ENCODE measurements at places on chromosomes 13 and 19. TPM values are rescaled to one million over a fixed set of nuclear protein-coding genes. Genes with fewer than 3 reads are reported as not detected.

ZNF665 gene
- total RNA-seq = 1.9 TPM

- no peak overlapping the region for H3K27ac ChIP-seq
- H3K4me3 ChIP-seq = no peak overlapping the region
- no peaks in the 10 kb centered on the region for H3K27me3 ChIP-seq
- no peak for DNase-seq
- no peaks in the 10 kb centered on the region for H3K36me3 ChIP-seq
These were observed 354.9 kb upstream of the HTR2A start for GRCh38 chr13:47251771-47252170.

DNA sequence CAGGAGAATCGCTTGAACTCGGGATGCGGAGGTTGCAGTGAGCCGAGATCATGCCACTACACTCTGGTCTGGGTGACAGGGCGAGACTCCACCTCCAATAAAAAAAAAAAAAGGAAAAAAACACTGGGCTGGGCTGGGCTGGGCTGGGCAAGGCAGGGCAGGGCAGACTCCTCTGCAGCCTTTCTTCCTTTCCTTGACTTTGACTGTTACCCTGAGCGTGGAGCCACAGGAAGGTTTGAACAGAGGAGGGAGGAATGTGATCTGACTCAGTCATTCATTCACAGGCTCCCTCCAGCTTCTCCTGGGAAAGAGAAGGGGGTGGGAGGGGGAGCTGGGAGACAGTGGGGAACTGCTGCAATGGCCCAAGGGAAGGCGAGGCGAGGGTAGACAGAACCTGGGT, 2.7 kb upstream of the ACTN4 start:
- no peaks in the 10 kb centered on the region for H3K27me3 ChIP-seq
- no peak overlapping the region for H3K4me3 ChIP-seq
- no peak for DNase-seq
- no peak overlapping the region for H3K27ac ChIP-seq
- H3K36me3 ChIP-seq = no peaks in the 10 kb centered on the region

CERS1 gene
- total RNA-seq = 0.52 TPM

DNA sequence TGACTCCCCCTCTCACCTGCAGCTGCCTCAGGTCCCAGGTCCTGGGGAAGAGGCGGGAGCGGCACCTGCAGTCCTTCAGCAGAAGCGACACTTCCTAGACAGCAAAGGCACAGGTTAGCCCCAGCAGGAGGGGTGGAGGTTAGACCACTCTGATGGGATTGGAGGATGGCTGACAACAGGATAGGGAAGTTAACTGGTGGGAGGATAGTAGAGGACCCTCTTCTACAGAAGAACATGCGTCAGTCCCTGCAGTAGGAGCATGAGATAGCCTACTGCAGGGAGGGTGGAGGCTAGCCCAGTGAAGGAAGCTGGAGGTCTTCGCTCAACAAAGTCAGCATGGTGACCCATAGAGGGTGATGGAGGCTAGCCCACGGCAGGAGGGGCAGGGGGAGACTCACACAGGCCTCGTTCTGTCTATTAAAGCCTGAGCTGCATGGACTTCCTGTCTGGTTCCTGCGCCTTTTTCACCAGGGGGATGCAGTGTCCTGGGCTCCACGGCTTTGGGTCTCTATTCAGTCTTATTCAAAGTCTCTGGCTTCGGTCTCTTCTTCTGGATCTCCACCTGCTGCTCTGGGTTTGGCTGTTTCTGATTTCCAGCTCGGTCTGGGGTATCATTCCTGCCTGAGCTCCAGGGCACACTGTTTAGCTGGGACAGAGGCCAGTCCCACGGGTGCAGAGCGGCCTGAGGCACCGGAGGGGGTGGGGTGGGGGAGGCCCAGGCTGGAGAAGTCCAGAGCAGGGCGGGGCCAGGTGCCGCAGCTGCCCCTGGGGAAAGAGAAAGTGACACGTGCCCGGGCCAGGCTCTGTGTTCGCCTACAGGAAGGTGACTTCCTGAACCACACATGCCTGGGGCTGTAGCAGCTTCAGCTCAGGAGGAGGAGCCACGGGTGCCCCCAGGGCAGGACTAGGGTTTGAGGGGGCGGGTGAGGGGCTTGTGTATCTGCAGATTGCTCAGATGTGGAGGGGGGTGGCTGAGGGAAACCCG, 7.3 kb downstream of the IFNL3 start:
- no peak for DNase-seq
- H3K4me1 ChIP-seq = no peaks in the 10 kb centered on the region
- no peak overlapping the region for H3K27ac ChIP-seq
- no peak overlapping the region for H3K4me3 ChIP-seq
- no peaks in the 10 kb centered on the region for H3K36me3 ChIP-seq

DNA sequence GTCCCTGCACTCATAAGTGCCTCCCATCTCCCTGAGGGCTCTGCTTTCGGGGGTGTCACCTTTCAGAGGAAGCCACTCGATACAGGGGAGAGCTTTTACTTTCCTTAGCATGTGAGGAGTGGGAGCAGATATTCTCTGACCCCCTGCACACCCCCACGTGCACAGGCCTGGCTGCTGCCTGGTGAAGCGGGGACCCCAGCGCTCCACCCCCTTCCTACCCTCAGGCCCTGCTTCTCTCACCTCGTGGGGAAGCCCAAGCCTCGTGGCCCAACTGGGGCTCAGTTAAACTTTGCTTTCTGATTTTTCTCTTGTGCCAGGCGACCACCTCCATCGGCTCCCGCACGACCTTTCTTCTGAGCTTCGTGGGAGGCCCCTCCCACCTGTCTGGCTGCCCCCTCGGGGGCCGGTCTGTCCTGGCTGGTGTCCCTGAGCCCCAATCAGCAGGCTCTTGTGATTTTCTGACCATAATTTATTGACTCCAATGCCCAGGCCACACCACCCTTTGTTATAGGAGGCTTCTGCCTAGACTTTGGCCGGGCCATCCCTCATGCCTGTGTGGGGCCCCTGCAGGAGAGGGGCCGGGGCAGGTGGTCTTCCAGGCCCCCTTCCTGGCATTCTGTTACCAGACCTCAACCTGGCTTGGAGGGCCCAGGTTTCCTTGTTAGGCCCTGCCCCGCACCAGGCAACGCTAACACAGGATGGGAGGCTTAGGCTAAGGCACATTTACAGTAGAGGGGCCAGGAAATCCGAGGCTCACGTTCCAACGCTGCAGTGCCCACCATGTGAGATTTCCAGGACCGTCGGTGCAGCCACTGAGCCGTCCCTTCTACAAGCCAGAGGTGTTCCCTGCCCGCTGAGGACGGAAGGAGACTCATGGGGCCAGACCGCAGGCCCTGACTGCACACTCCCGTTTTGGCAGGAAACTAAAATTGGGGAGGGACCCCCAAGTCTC, 3.7 kb downstream of the TMED1 start:
- no peak overlapping the region for H3K27ac ChIP-seq
- no peak overlapping the region for H3K4me3 ChIP-seq
- H3K27me3 ChIP-seq = no peaks in the 10 kb centered on the region
- no peak for DNase-seq
- H3K36me3 ChIP-seq = peaks cover 15% of the 10 kb centered on the region

GRCh38 chr13:48448959-48449614, 36.2 kb upstream of the LPAR6 start:
- H3K4me3 ChIP-seq = no peak overlapping the region
- no peaks in the 10 kb centered on the region for H3K27me3 ChIP-seq
- peaks cover 17% of the 10 kb centered on the region for H3K4me1 ChIP-seq
- no peak overlapping the region for H3K27ac ChIP-seq
- DNase-seq = no peak

ZSCAN4 gene
- total RNA-seq = not detected

DNA sequence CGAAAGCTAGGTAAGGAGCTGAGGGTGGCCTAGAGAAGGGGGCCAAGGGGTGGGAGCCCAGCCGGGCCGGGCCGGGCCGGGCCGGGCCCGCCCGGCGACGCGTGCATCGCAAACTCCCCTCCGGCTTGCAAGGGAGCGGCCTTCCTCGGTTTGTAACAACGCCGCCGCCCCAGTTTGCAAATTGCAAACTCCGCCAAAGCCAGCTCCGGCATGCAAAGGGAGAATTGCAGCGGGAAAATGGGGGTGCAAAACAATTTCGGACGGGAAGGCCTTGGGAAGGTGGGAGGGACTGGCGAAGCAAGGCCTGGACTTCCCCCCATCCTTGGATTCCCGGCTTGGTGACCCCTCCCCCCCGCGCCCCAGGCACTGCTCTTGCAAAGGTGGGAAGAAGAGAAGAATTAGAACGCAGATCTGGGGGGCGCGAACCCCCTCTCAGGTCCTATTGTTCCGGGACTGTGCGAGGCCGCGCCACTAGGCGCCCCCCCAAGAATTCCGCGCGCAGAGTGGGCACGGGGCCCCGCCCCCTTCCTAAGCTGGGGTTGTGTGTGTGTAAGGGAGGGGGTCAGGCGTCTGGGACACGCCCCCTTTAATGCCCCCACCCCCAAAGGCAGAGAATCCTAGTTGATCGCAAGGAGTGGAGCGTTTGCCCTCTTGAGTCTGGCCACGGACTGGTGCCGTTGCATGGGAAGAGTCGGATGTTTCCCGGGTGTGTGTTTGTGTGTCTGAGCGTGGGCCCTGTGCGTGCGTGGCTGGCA, 926 bp downstream of the PRR12 start:
- peaks cover 29% of the 10 kb centered on the region for H3K36me3 ChIP-seq
- peak; percentile 59 for DNase-seq
- H3K4me1 ChIP-seq = peaks cover 28% of the 10 kb centered on the region
- peak overlapping the region; percentile 90 for H3K27ac ChIP-seq

Measured in heart left ventricle (tissue), 16 donors.